CD4-positive, alpha-beta memory T cell (primary cell): ENCODE measurements at places on chromosomes 5 and 9.

- no peak for DNase-seq
Measured at GRCh38 chr5:125587631-125588030, 835.6 kb upstream of the GRAMD2B start.

- DNase-seq = peak; percentile 72
Measured at GRCh38 chr5:172683645-172684471, 42.8 kb downstream of the NEURL1B start.

- DNase-seq = no peak
Measured at GRCh38 chr5:3605298-3606010, 9.8 kb downstream of the IRX1 start.

DNA sequence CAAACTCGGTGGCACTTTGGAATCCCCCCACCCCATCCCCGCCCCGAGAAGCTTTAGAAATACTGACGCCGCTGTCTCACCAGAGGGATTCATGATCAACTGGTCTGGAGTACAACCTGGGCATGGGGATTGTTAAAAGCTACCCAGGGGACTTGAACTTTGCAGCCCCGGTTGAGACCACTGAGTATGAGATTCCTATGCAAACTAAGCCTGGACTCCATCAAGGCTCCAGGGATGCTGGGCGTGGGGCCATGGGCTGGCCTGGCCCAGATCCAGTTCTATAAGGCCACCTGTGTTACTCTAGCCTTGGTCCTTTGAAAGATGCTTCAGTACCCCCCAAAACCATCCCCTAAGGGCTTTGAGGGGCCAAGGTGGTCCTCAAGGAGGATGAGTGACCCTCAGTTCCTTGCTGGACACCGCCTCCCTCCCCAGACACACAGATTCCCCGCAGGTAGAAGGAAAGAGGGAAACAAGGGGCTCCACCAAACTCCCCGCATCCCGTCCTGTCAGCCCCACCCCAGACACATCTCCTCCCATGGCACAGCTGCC is 68.5 kb downstream of the MRPL36 start:
- no peak for DNase-seq

DNA sequence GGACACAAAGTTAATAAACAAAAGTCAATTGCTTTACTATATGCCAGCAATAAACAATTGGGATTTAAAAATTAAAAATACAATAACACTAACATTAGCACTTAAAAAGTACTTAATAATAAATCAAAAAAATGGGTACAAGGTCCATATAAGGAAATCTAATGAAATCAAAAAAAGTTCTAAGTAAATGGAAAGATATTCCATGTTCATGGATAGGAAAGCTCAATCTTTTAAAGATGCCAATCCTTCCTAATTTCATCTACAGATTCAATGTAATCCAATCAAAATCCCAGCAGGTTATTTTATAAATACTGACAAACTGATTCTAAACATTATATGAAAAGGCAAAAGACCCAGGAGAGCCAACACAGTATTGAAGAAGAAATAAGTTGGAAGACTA is 41.9 kb downstream of the BTNL9 start:
- DNase-seq = no peak

DNA sequence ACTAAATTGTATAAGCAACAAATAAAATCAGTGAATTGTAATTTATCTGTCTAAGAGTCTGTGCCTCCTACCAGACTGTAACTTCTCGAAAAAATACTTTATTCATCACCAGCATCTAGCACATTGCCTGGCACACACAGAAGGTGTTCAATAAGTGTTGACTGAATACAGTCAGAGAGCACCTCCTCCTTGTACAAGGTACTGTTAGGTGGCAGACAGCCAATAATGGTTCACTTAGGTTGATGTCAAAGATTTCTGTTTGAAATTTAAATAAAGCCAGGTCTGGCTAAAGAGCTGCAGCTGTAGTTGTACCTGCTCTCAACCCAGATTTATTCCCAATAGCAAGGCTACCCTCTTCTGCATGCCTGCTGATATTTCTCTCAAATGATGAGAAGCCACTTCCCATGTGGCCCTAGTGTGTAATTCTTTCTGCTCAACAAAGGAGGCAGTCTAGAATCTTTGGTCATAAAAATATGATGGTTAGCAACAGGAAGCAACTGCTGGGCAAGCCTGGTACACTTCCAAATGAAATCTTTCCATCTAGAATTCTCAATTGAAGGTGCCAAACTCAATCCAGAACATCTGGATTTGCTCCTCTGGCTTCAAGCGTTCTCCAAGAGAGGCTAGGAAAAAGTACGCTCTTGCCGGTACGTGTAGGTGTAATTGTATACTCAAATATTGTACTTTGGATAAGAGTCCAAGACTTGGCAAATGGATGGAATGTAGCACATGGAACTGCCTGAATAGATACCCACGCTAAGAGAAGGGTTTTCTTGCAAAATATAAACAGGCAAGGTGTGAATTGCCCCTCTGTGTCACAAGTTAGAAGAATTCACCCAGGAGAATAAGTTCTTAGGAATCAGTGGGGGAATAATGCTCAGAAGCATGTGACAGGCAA is 95.6 kb downstream of the NR6A1 start:
- DNase-seq = no peak

GRCh38 chr5:33372721-33373472 is 67.9 kb upstream of the TARS1 start:
- DNase-seq = no peak

- DNase-seq = no peak
Measured at GRCh38 chr5:99083197-99083596, 154.4 kb upstream of the CHD1 start.

DNA sequence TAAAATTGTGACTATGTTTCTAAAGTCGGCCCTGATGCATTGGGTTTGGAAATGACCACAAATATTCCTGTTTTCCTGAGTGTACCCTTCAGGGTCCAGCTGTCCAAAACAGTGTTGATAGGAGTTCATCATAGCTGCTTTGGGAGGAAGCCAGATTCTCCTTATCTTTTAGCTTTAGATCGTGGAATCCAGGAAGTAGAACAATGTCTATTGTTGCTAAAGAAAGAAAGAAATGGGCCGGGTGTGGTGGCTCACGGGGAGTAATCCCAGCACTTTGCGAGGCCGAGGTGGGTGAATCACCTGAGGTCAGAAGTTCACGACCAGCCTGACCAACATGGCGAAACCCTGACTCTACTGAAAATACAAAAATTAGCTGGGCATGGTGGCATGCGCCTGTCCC is 9.5 kb downstream of the CAVIN4 start:
- no peak for DNase-seq
